ENCODE measurements at places on chromosomes 16 and 17. TPM values are rescaled to one million over a fixed set of nuclear protein-coding genes. Genes with fewer than 3 reads are reported as not detected.
A peak's percentile ranks its signal among the peaks of the same experiment; 100 is the strongest.

Gene MAF
- total RNA-seq: 43.7 TPM

Gene TEKT5
- not detected for total RNA-seq

Gene TBC1D3
- total RNA-seq: not detected

Gene CES3
- total RNA-seq: not detected

Gene RND2
- total RNA-seq: 0.17 TPM

Gene HOXB3
- total RNA-seq: 11.9 TPM

GRCh38 chr16:17607609-17608008, 136.8 kb upstream of the XYLT1 start:
- DNase-seq: no peak

DNA sequence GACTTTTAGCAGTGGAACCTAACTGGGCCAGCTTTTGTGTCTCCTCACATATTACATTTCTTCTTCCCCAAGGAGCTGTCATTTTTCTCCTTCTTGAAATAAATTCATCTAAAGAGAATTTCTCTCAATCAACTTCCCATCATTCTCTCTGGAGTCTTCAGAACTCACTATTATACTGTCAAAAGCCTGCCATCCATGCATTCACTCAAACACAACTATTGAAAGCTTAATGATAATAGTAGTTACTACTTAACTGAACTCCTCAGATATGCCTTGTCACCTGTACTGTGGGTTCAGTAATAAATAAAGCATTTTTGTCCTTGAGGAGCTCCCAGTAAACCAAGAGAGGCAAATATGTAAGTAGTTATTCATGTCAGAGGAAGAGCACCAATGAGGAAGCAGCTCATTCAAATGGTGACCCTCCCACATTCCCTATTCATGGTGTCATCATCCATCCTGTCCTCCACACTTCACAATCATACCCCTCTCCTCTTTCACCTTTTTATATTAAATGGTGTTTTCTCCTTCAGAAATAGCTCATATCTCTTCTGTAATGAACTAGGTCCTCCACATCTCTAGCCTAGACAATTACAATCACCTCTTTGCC, 162.6 kb downstream of the CA10 start:
- no peak for DNase-seq

- DNase-seq: no peak
These were observed 38.3 kb downstream of the CCDC182 start for GRCh38 chr17:57706761-57707160.

DNA sequence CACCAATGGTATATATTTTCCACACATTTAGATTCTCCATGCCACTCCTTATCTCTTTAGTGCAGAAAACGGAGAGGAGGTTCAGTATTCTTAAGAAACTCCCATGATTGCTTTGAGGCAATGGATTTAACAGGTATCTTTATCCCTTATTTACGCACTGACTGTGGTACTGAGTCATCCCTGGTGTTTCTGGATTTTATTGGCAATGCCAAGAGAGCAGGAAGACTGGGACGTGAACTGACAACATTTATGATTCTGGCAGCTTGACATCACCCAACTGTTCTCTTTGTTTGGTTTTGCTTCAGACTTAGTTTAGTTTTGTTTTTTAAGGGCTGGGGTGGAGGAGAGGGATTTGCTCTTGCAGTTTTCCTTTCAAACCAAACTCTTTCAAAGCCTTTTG, 131.4 kb downstream of the WWOX start:
- DNase-seq: no peak

DNA sequence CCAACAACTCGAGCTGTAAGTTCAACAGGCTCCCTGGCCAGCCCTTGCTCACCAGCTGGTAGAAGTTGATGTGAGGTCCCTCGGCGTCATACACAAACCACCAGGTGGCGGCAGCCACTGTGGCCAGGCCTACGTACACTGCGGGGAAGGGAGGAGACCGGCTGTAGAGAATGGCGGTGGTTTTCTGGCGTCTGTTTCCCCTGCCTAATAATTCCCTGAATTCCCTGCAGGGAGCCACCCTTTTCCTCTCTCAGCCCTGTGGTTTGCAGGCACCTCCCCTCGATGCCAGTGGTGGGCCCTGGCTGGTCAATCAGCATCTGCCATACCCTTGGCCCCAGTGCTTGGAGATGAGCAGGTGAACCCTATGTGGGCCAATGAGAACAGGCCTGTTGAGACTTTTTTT, 18.9 kb upstream of the P2RX1 start:
- DNase-seq: peak; percentile 92

DNA sequence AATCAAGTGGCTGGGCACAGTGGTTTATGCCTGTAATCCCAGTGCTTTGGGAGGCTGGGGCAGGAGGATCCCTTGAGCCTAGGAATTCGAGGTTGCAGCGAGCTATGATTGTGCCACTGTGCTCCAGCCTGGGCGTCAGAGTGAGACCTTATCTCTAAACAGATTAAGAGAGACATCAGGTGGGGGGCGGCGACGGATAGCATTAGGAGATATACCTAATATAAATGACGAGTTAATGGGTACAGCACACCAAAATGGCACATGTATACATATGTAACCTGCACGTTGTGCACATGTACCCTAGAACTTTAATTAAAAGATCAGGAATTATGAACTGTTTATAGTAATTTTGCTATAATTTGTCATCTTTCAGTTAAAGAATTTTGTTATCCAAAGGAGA, 10.3 kb downstream of the RAD51C start:
- DNase-seq: peak; percentile 29

DNA sequence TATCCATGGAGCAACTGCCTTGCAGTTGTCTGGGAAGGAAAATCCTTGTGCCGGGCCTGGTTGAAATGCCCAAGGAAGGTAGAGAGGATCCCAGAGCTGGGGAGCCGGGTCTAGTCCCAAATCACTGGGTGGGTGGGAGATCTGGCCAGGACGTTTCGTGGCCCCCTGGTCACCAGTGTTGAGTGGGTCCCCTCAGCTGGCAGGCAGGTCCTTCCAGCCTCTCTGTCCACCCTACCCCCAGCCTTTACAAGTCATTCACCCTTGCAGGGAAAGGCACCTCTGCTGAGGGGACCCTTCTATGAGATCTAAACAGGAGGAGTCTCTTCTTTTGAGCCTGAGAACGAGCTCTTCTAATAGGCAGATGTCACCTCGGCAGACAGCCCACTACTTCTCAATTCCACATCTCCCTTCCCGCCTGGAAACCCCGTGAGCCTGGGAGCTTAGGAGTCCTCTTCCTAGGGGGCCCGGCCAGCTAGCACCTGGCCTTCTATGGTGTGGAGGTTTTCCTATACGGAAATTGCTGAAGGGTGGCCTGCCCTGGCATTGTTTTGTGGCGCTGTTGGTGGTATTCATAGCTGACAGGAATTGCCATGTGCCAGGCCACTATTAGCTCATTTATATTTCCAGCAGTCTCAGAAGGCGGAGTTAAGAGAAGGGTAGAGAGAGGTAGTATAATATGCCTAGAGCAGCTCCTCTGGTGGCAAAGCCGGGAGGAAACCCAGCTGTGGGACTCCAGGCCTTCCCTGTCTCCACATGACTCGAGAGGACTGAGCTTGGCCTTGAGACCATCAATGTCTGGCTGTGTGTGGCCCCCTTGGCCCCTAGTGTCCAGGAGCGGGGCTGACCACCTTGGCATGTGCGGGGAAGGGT, 13.3 kb downstream of the MPRIP start:
- DNase-seq: peak; percentile 73

DNA sequence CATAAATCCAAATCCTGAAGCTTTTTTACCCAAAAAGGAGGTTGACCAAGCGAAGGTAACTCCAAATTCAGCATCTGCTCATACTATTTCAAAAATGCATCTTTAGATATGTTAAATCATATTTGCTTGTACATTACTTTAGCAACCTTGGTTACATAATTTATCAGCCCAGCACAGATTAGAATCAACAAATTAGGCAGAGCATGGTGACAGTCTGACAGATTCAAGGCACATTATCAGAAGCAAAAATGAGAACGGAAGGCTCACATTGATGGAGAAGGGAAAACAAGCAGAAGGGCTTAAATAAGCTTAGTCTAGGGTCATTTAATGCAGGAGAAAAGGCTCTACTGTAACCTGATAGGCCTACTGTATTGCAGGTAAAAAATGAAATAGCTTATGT, 3.9 kb upstream of the KCNJ2 start:
- no peak for DNase-seq

GRCh38 chr16:75402159-75402820, 31.0 kb downstream of the CFDP1 start:
- DNase-seq: peak; percentile 93

GRCh38 chr17:19720631-19721426, 4.4 kb upstream of the SLC47A2 start:
- DNase-seq: no peak

DNA sequence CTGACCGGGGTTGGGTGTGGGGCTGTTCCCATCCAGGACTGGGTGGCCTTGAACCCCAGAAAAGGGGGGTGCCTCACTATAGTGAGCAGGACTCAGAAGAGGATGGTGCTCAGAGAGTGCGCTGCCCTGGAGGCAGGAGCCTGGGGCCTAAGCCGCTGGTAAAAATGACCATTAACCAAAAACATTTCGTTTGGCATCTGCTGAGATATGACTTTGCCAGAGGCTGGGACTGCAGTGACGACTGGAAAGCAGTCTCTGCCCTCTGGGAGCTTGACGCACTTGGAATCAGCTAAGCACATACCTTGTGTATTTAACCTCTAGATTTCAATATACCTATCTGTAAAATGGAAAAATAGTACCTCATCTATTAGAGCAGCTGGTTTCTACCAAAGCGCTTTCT, 7.2 kb upstream of the CRHR1 start:
- DNase-seq: no peak

- DNase-seq: no peak
These were observed 120.8 kb upstream of the SEC14L1 start for GRCh38 chr17:77019893-77020379.

DNA sequence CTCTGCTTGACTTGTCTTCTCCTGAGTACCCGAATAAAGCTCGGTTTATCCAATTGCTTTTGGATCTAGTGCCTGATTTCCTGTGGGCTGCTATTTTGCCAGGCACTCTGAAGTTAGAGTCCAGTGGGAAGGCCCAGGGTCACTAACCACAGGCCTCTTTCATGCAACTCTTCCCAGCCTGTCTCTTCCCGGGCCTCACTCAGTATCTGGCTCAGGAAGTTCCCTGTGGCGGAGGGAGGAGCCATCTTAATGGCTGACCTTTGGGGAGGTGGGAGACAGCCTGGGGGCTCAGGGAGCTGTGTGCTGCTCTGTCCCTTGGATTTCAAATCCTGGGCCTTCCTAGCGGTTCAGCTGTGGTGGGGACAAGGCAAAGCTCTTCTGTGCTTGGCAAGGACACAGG, 328.5 kb downstream of the SLC39A11 start:
- DNase-seq: no peak
